ENCODE measurements at places on chromosomes 6 and 20.

DNA sequence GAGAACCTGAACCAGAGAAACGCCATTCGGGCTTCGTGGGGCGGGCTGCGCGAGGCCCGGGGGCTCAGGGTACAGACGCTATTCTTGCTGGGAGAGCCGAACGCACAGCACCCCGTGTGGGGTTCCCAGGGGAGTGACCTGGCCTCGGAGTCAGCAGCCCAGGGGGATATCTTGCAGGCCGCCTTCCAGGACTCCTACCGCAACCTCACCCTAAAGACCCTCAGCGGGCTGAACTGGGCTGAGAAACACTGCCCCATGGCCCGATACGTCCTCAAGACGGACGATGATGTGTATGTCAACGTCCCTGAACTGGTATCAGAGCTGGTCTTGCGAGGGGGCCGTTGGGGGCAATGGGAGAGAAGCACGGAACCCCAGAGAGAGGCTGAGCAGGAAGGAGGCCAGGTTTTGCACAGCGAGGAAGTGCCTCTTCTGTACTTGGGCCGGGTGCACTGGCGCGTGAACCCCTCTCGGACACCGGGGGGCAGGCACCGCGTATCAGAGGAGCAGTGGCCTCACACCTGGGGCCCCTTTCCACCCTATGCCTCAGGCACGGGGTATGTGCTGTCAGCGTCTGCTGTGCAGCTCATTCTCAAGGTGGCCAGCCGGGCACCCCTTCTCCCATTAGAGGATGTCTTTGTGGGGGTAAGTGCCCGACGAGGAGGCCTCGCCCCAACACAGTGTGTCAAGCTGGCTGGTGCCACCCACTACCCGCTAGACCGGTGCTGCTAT lies 904 bp downstream of the B3GALT4 start:
- peaks cover 73% of the 10 kb centered on the region for H3K36me3 ChIP-seq
- H3K4me3 ChIP-seq, result peak overlapping the region; percentile 86
- DNase-seq, result no peak

GRCh38 chr6:135936606-135937005 lies 85.1 kb downstream of the PDE7B start:
- DNase-seq, result no peak
- no peak overlapping the region for H3K4me3 ChIP-seq
- no peaks in the 10 kb centered on the region for H3K27me3 ChIP-seq
- H3K27ac ChIP-seq, result no peak overlapping the region
- H3K4me1 ChIP-seq, result peaks cover 23% of the 10 kb centered on the region
- peaks cover 68% of the 10 kb centered on the region for H3K36me3 ChIP-seq

- no peaks in the 10 kb centered on the region for H3K36me3 ChIP-seq
- peaks cover 2% of the 10 kb centered on the region for H3K27me3 ChIP-seq
- no peak for DNase-seq
Observed at GRCh38 chr20:50655311-50655880, 35.9 kb downstream of the RIPOR3 start.

- H3K27ac ChIP-seq, result no peak overlapping the region
- DNase-seq, result no peak
- peaks cover 8% of the 10 kb centered on the region for H3K27me3 ChIP-seq
- H3K4me1 ChIP-seq, result no peaks in the 10 kb centered on the region
- no peak overlapping the region for H3K4me3 ChIP-seq
- no peaks in the 10 kb centered on the region for H3K36me3 ChIP-seq
Observed at GRCh38 chr20:58522666-58523065, 7.5 kb upstream of the APCDD1L start.

DNA sequence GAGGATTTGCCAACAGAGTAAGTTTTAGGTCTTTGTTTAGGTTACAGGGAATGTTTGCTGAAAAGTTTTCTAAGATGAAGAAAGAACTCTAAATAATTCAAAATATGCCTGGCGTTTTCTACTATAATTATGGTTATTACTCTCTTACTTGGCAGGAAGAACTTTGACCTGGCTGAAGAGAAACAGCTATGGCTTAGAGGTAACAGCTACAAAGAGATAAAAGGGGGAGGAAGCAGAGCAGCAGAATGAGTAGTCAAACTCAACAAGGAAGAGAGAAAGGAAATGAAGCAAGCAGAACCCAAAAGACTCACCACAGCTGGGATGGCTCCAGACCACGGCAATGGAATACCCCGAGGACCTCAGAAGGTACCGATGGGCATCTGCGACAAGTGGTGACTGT lies 95.6 kb downstream of the KIF16B start:
- H3K4me1 ChIP-seq, result peaks cover under 1% of the 10 kb centered on the region
- no peak for DNase-seq
- H3K27ac ChIP-seq, result no peak overlapping the region
- no peak overlapping the region for H3K4me3 ChIP-seq

- no peaks in the 10 kb centered on the region for H3K4me1 ChIP-seq
- no peaks in the 10 kb centered on the region for H3K27me3 ChIP-seq
- H3K36me3 ChIP-seq, result peaks cover 3% of the 10 kb centered on the region
- no peak overlapping the region for H3K27ac ChIP-seq
- no peak for DNase-seq
- H3K4me3 ChIP-seq, result no peak overlapping the region
Observed at GRCh38 chr20:64189530-64189966, 25.3 kb downstream of the MYT1 start.

DNA sequence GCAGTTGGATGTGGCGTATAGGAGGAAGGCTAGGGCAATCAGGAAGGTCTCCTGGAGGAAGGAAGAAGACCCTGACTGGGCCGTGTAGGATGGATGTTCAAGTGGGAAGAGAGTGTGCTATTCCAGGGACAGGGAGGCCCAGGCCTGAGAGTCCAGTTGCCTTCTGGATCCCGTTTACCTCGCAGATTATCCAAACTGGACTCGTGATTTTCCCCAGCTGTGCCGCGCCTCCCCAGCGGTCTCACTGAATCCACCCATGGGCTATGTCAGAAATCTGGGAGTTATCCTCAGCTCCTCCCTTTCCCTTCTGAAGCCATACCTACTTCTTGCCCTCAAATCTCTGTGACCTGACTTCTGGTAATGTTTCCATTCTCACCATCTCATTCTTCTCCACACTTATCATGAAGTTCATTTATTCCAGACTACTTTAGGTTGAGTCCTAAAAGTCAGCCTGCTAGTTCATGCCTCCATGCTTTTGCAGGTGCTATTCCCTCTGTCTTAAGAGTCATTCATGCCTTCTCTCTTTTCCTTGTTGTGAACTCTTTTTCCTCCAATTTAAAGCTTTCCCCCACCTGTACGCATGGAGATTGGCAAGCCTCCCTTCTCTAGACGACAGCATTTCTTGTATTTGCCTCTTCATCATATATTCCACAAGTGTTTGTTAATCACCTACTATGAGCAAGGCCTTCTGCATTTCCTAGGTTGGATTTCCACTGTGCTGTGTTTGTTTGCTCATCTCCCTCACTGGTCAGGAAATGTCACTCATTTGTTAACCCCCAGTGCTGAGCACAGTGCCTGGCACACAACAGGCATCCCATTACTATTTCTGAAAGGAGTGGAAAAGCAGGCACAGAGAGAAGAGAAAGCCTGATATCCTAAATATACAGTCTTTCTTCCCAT lies 2.7 kb downstream of the SDCBP2 start:
- no peak for DNase-seq
- peaks cover 38% of the 10 kb centered on the region for H3K4me1 ChIP-seq
- H3K27me3 ChIP-seq, result no peaks in the 10 kb centered on the region

DNA sequence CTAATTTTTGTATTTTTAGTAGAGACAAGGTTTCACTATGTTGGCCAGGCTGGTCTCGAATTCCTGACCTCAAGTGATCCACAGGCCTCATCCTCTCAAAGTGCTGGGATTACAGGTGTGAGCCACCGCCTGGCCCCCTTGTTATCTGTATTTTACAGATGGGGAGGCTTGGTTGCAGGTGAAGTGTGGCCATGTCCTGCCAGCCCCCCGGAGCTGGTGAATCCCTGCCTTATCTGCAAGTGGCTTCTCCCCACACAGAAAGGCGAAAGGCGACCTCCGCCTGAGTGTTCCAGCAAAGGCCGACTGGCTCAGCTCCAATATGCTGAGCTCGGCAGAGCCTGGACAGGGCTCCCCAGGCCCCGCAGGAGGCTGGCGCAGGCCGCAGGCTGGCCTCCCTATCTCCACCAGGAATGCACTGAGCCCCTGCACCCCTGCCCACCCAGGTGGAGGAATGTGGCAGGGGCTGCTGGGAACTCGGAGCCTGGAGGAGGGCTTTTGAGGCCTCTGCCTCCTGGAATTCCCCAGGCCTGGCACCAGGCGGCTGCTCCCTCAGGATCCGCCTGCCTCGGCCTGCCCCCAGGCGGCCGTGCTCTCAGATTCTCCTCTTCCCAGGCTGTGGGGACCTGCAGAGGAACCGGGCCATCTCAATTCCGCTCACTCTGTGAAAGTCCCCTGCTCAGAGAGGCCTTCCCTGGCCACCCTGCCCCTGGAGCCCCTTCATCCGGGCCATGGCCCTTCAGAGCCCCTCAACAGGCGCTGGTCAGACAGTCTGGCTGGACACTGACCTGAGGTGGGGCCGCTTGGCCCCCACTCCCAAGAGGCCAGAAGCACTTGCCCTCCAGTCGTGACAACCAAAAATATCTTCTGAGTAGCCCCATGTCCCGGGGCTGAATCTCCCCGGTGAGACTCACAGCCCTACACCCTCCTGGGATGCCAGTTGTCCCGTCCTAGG lies 9.3 kb upstream of the LAMA5 start:
- H3K27ac ChIP-seq, result no peak overlapping the region
- peaks cover 4% of the 10 kb centered on the region for H3K27me3 ChIP-seq
- no peaks in the 10 kb centered on the region for H3K36me3 ChIP-seq
- DNase-seq, result no peak

All from activated T-helper 2 cell treated with anti-CD3 and anti-CD28 coated beads, Interferon-gamma antibody, Interleukin-2, Interleukin-4, amounts not matched to agents 10 μg/mL and 5 μg/mL and 100 μg/mL, durations not matched to agents 14 hours and 24 hours and 36 hours (primary cell).